K562 (cell line): ENCODE measurements at places on chromosomes 16 and 17.
A peak's percentile ranks its signal among the peaks of the same experiment; 100 is the strongest.

DNA sequence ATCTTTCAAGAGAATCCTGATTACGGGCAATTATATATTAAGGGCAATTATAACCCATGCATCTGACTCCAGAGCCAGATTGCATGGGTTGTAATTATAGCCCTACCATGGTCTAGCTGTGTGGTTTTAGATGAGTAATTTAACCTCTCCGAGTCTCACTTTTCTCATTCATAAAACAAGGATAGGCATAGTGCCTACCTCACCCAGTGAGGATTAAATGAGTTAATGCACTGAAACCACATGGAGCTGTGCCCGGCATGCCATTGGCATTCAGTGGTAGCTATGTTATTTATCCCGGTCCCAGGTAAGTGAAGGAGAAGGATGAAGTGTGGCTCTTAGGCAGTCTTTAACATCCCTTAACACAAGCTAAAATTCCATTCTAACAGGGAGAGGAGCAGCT is 6.3 kb downstream of the SNX20 start:
- no peak for DNase-seq

- peak; percentile 34 for DNase-seq
Observed at GRCh38 chr17:16818821-16819683, 129.0 kb downstream of the CCDC144A start.

- no peak for DNase-seq
Observed at GRCh38 chr16:64969221-64969620, 152.6 kb downstream of the CDH11 start.

DNA sequence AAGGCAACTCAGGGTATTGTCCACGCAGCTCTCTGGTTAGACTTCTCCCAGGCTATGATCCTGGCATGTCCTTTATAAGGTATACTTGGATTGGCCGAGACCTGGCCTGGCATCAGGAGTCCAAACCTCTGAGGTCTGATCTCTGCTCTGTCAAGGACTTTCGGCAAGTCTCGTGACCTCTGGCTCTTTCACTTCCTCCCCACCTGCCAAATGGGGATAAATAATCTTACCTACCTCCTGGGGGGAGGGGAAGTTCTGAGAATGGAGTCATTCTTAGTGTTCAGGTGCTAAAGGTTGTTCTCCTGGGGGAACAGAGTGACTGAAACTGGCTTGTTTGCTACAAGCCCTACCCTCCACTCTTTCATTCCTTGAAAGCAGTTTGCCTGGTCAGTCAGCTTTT is 7.6 kb downstream of the ATXN1L start:
- DNase-seq, result no peak

- no peak for DNase-seq
Observed at GRCh38 chr17:81952792-81953228, 5.8 kb upstream of the MYADML2 start.

- no peak for DNase-seq
Observed at GRCh38 chr17:266701-267667, 85.5 kb upstream of the DOC2B start.

DNA sequence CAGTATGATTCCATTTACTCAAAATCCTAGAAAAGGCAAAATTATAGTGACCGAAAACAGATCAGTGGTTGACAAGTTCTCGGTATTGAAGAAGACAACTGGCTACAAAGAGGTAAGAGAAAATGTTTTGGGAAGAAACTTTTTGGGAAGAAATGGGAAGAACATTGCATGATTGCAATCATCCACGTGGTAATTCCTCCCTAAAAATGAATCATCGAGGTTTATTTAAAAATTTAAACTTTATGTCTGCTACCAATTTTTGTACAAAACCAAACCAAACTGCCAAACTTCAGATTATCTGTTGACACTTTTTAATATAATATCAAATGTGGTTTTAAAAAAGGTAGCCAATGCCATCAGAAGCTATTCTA is 8.1 kb downstream of the SMURF2 start:
- DNase-seq, result no peak

- DNase-seq, result no peak
Observed at GRCh38 chr16:84314814-84315213, 20.1 kb downstream of the WFDC1 start.

DNA sequence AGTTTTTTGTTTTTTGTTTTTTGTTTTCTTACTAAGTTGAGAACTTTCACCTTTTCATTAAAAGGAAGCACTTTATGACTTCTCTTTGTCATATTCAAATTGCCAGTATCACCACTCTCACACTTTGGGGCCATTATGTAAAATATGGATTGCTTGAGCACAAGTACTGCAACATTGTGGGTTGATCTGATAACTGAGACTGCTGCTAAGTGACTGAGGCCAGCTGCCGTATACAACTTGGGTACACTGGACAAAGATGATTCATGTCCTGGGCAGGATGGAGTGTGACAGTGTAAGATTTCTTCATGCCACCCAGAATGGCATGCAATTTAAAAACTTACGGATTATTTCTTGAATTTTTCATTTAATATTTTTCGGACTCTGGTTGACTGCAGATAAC is 7.8 kb downstream of the TTC19 start:
- DNase-seq, result no peak

- DNase-seq, result peak; percentile 38
Observed at GRCh38 chr17:68613739-68614298, 12.7 kb upstream of the FAM20A start.

DNA sequence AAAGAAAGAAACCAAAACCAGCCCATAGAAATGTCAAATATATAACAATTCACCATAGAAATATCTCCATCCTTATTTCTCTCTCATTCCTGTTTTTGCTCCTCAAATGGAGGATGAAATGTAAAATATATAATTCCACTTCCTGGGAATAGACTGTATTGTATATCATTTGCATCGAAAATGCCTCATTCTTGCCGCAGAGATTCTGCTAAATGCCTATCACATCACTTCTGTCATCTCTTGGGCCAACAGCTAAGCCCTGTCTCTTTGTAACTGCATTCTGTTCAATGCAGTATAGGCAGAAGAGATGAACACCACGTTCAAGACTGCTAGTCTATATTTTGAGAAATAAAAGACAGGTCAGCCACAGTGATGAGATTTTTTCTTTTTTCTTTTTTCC is 956.3 kb upstream of the SOX9 start:
- no peak for DNase-seq

GRCh38 chr16:88448461-88449266 is 4.4 kb upstream of the ZFPM1 start:
- no peak for DNase-seq

DNA sequence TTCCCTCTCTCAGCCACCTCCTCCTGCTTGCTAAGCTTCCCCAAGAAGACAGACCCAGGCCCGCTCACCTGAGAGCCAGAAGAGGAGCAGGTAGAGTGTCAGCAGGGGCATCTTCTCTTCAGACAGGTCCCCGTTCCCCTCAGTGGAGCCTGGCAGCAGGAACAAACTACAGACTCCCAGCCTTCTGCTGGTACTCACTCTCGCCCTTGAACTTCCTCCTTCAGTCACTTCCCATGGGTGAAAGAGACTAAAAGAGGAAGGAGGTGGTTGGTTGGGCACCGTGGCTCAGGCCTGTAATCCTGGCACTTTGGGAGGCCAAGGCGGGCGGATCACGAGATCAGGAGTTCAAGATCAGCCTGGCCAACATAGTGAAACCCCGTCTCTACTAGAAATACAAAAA is at the start of gene CD300LF:
Gene CD300LF (minus strand): TSS at position 168 of the 400 bp plus-strand sequence. CDS start 57 bp downstream, at position 111.
- DNase-seq, result no peak

- no peak for DNase-seq
Observed at GRCh38 chr16:86547286-86547685, 7.7 kb downstream of the MTHFSD start.

DNA sequence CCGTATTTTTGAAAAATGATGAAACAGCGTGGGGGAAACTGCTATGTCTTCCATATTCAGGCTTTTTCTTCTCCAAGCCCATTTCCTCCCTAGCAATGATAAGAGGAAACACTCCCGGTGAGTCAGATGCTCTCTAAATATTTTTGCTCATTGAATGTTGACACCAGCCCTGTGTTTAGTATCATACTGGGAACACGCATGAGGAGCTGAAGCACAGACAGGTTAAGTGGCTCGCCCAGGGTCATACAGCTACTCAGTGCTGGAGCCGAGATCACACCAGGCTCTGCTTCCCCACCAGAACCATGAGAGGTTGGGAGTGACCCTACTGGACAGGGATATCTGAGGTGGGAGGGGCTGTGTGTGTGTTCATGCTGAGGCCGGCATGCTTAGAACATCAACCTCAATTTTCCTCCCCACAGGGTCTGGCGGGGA is 37.8 kb upstream of the ADGRG1 start:
- DNase-seq, result no peak

DNA sequence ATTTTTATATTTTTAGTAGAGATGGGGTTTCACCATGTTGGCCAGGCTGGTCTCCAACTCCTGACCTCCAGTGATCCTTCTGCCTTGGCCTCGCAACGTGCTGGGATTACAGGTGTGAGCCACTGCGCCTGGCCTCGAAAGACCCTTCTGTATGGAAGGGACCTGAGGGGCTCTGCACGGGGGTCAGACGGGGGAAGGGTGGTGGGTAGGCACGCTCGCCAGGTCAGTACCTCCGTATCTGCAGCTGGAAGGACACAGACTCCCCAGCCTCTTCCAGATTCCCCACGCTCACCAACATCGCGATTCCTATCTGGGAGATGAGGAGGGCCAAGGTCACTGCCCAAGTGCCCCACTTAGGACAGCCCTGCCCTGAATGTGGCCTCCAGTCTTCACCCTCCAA is 12.7 kb downstream of the ITGA2B start:
- DNase-seq, result no peak

GRCh38 chr17:6104956-6105648 is 34.9 kb downstream of the WSCD1 start:
- no peak for DNase-seq

DNA sequence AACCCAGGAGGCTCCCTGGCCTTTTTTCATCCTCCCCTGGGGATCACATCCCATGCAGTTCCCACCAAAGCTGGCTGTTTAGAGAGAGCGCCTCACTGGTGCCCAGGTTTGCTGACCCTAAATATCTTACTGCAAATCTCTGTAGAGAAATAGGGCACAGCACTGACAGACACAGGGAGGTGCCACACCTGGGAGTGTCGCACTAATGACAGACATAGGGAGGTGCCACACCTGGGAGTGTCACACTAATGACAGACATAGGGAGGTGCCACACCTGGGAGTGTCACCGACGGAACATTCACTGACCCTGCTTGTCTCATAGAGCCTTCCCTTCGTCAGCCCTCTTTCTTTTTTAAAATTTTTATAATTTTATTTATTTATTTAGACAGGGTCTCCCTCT is 25.6 kb downstream of the UNK start:
- DNase-seq, result peak; percentile 35

DNA sequence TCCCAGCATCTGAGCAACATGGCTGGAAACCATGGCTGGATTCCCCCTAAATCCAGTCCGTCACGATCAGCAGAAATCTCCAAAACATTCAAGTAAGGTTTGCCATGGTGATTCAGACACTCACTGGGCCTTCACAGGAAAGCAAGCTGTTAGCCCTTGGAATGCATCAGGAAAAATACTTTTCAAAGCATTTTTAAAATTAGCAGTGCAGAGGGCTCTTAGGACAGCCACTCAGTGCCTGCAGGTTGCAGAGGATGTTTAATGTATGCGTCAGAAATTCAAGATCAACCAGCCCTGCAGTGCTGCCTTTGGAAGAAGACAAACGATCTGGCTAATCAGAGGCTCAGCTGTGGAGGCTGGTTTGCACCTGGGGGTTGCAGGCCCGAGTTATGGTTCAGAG is 50.3 kb downstream of the FOXL1 start:
- DNase-seq, result no peak

DNA sequence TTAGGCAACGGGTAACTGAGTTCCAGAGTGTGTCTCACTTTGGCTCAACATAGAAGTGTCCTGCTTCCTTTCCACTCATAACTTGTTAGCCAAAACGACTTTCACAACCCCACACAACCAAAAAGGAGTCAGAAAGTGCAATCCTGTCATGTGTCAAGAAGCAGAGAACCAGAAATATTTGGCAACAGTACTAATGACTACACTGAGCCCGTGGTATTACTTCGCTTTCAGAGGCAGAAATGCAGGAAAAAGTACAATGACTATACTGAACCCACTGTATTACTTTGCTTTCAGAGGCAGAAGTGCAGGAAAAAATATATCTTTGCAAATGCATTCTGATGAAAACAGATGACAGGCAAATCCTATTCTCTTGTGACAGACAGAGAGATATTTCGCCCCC is 484.6 kb downstream of the KIF2B start:
- DNase-seq, result no peak

DNA sequence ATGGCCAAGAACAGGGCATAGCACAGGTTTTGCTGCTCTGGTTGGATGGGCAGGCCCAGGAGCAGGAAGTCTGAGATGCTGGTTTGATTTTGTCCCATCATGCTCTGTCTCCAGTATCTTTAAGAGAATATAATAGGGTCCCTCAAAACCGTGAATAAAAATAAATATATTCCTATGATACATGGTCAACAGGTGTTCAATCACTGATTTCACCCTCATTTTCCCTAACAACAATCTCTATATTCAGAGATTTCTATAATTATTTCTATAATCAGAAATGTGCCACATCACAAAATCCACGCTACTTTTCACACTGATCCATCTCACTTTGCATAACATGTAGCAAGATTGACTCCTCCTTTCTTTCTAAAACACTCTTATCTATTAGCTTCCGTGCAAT is at the start of gene OR1E2:
Gene OR1E2 (minus strand): TSS at position 101 of the 400 bp plus-strand sequence. CDS start 0 bp downstream, at position 101.
- DNase-seq, result no peak

GRCh38 chr17:652314-652713 is 62.3 kb downstream of the VPS53 start:
- no peak for DNase-seq

DNA sequence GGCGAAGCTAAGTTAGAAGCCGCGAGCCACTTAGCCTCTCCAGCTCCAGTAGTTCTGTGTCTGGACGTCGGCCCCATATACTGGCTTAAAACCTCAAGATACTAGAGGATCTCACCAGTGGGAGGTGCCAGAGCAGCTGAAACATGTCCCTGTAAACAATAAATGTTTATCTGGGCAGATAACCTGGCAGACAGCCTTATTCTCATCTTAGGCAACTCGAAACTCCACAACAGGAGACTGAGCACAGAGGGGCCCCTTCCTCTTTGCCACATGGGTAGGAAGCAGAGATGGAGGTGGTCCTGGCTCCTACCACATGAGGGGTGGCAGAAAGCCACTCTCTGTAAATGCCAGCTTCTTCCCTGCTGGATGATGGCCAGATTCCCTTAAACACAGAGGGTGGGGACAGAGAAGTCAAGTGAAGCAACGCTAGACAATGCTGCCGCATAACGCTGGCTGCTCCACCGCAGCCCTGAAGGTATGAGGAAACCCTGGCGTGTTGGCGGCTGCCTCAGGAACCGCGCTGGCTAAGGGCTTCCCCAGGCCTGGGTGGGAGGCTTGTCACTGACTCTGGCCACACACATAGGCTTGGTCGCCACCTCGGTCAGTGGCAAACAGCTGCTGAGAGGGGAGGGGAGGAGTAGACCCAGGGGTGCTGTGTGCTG is 67.9 kb downstream of the HIC1 start:
- DNase-seq, result no peak
